ENCODE measurements at places on chromosomes 6 and 20.

DNA sequence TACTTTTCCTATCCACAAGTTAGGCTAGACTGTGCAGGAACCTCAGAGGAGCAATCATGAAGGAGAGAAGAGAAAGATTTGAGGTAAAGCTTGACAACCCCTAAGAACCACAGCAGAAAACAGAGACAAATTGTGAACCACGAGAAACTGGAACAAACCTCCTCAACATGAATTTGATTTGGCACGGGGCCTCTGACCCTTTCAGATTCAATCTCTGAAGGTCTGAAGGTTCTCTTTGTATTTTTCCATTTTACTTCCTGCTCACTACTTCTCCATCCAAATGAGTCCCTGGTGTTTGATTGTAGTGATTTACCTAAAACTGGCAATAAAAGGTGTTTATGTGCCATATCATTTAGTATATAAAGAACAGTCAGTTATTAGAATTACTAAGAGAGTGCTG lies 126.1 kb upstream of the STXBP5 start:
- no peak for DNase-seq
- peaks cover 5% of the 10 kb centered on the region for H3K36me3 ChIP-seq
- no peak overlapping the region for H3K4me3 ChIP-seq
- H3K4me1 ChIP-seq, result peaks cover 7% of the 10 kb centered on the region
- H3K27ac ChIP-seq, result no peak overlapping the region
- no peaks in the 10 kb centered on the region for H3K27me3 ChIP-seq

- no peak overlapping the region for H3K4me3 ChIP-seq
- no peak overlapping the region for H3K27ac ChIP-seq
- DNase-seq, result no peak
- H3K4me1 ChIP-seq, result no peaks in the 10 kb centered on the region
- H3K27me3 ChIP-seq, result no peaks in the 10 kb centered on the region
These were observed 493.5 kb upstream of the FLRT3 start for GRCh38 chr20:14830899-14831298.

DNA sequence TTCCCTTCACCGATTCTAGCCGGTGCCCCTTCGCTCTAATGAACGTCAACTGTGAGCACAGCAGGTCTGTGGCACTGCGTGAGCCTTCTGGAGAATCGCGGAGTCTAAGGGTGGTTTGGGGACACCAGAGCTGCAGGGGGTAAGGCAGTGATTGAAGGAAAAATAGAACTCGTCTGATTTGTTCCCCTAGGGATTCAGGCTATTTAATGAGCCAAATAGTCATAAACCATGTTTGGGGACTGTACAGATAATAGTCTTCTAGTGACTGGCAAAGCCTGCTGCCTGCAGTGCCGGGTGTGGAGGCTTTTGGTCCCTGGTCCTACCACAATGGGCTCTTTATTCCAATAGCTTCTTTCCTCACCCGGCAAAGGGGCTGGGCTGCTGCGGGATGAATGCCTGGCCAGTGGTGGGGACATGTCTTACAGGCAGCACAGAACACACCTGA lies 11.1 kb upstream of the NTSR1 start:
- H3K4me1 ChIP-seq, result peaks cover 2% of the 10 kb centered on the region
- H3K4me3 ChIP-seq, result no peak overlapping the region
- no peaks in the 10 kb centered on the region for H3K36me3 ChIP-seq

DNA sequence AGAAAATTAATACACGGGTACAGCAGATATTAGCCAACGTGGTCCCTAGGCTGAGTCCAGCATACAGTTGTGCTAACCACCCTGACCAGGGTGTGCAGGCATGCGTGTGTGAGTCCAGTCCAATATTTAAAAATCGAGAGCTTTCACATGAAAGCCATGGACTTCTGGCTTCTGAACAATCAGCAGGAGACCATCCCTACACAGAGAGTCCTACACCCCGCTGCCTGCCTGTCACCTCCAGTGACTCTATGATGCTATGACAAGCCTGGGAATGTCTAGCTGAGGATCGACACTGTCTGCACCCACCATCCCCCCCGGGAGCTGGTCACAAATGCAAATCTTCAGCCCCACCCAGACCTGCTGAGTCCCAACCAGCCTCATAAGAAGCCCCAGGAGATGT lies 7.9 kb downstream of the ACSS1 start:
- no peak for DNase-seq
- peaks cover 72% of the 10 kb centered on the region for H3K4me1 ChIP-seq
- H3K27me3 ChIP-seq, result no peaks in the 10 kb centered on the region
- H3K27ac ChIP-seq, result peak overlapping the region; percentile 79
- H3K36me3 ChIP-seq, result peaks cover 2% of the 10 kb centered on the region

GRCh38 chr6:140398076-140398475 lies 1023.6 kb upstream of the CITED2 start:
- H3K4me3 ChIP-seq, result no peak overlapping the region
- no peaks in the 10 kb centered on the region for H3K4me1 ChIP-seq
- H3K27ac ChIP-seq, result no peak overlapping the region

DNA sequence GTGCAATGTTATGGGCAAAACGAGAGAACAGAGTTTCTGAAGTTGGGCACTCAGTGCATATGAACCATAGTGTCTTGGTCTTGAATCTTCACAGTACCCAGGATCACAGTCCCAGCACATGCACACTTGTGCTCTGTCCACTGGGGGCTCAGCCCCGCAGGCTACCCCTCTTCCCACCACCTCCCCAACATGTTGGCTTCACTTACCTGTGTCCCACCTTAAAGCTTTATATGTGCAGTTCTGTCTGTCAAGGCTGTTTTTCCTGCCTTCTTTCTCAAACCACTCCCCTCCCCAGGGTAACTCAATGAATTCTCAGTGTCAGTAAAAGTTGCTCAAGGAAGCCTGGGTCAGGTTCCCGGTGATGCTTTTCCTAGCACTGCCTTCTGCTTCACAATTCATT lies 129.9 kb downstream of the DOK5 start:
- H3K27ac ChIP-seq, result no peak overlapping the region
- H3K4me1 ChIP-seq, result no peaks in the 10 kb centered on the region
- H3K4me3 ChIP-seq, result no peak overlapping the region
- no peak for DNase-seq
- H3K36me3 ChIP-seq, result no peaks in the 10 kb centered on the region

DNA sequence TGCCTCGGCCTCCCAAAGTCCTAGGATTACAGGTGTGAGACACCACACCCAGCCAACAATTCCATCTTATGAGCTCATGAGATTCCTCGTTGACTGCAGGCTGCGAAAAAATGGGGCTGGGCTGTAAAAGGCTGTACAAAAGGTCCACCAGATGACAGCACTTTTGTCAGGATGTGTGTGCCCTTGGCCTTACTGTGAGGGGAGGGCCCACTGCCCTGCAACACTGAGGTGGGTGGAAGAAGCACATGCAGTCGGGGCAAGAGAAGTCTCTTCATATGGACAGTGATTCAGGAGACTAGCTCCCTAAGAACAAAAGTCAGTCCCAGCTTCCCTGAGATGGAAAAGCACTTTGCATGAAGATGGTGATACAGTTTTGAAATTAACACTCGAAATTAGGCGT lies 50.5 kb downstream of the KCTD20 start:
- no peak overlapping the region for H3K4me3 ChIP-seq
- H3K4me1 ChIP-seq, result peaks cover 32% of the 10 kb centered on the region
- no peaks in the 10 kb centered on the region for H3K27me3 ChIP-seq
- H3K27ac ChIP-seq, result peak overlapping the region; percentile 38
- peaks cover 89% of the 10 kb centered on the region for H3K36me3 ChIP-seq
- DNase-seq, result no peak

DNA sequence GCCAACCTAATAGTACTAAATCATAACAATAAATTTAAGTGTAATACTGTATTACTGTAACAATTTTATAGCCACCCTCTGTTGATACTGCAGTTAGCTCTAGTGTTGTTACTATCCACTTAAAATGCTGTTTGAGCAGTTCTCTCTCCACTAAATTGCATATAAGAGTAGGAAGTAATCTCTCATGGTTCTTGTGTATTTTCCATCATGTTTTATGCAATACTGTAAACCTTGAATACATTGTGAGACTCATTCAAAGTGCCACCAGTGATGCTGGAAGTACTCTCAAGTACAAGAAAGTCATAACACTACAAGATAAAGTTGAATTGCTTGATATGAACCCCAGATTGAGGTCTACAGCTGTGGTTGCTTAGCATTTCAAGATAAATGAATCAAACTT lies 65.5 kb downstream of the WASF1 start:
- H3K36me3 ChIP-seq, result no peaks in the 10 kb centered on the region
- no peaks in the 10 kb centered on the region for H3K27me3 ChIP-seq
- no peak overlapping the region for H3K27ac ChIP-seq
- H3K4me1 ChIP-seq, result peaks cover 3% of the 10 kb centered on the region
- no peak for DNase-seq
- no peak overlapping the region for H3K4me3 ChIP-seq

- no peaks in the 10 kb centered on the region for H3K36me3 ChIP-seq
- DNase-seq, result no peak
These were observed 81.7 kb downstream of the ANKRD60 start for GRCh38 chr20:58146746-58147140.

- no peak overlapping the region for H3K27ac ChIP-seq
- DNase-seq, result no peak
- peaks cover 11% of the 10 kb centered on the region for H3K27me3 ChIP-seq
- no peaks in the 10 kb centered on the region for H3K4me1 ChIP-seq
- no peaks in the 10 kb centered on the region for H3K36me3 ChIP-seq
These were observed 12.3 kb upstream of the DEFB121 start for GRCh38 chr20:31418307-31418706.

DNA sequence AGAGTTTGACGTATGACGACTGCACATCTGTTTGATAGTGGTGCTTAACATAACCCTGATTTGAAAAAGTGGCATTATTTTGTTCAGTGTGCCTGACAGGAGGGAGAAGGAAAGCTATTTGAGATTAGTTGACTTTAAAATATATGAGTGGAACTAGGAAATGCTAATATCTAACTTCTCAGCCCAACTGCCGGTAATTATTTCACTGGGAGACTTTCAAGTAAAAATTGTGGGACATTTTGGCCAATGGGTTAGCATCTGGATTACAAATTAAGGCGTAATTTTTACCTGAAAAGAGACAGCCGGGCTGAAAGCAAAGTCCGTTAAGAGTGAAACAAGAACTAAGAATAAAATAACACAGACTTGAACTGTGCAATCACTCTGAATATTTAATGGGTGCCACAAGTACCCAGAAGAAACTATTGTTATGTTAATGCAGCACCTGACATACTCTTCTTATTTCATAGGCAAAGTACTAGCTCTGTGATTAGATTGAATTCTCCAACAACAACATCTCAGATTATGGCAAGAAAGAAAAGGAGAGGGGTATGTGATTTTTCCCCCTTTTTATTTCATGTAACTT lies 2.0 kb downstream of the HEY2 start:
- peaks cover 13% of the 10 kb centered on the region for H3K27me3 ChIP-seq
- H3K36me3 ChIP-seq, result no peaks in the 10 kb centered on the region
- DNase-seq, result no peak
- peaks cover 33% of the 10 kb centered on the region for H3K4me1 ChIP-seq

- no peaks in the 10 kb centered on the region for H3K27me3 ChIP-seq
- no peaks in the 10 kb centered on the region for H3K36me3 ChIP-seq
- no peak overlapping the region for H3K27ac ChIP-seq
These were observed 42.5 kb upstream of the DST start for GRCh38 chr6:56685102-56685733.

GRCh38 chr6:131523988-131524673 lies 48.9 kb upstream of the ARG1 start:
- no peaks in the 10 kb centered on the region for H3K27me3 ChIP-seq
- H3K27ac ChIP-seq, result peak overlapping the region; percentile 57
- H3K4me1 ChIP-seq, result peaks cover 51% of the 10 kb centered on the region
- H3K4me3 ChIP-seq, result peak overlapping the region; percentile 1

GRCh38 chr6:150382171-150382570 lies 13.4 kb downstream of the IYD start:
- no peak overlapping the region for H3K4me3 ChIP-seq
- no peaks in the 10 kb centered on the region for H3K36me3 ChIP-seq
- H3K4me1 ChIP-seq, result no peaks in the 10 kb centered on the region
- peaks cover 18% of the 10 kb centered on the region for H3K27me3 ChIP-seq
- H3K27ac ChIP-seq, result no peak overlapping the region

DNA sequence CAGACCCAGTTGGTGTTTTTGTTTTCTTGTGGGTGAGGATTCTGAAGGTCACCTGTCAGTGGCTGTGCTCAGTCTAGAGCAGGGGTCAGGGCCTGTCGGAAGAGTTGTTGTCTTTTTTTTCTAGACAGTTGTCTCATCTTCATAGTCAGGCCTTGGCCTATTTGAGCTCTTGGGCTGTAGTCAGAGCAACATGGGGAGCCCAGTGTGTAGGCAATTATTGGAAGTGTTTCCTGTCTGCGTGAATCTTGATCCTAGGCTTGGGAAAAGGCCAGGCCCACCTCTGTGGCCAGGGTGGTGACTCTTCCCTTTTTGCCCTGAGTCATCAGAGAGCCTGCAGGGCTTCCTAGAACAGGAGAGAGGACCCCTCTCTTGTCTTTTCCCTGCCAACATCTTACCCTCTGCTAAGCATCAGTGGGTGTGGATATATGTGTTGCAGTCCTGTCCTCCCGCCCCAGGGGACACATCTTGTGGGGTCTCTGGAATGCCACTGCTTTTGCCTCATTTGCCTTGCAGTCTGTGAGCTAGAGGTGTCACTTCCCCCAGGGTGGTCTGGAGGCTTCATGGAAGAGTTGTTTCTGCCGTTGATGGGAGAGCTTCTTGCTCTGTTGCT lies 11.4 kb downstream of the TJAP1 start:
- H3K4me1 ChIP-seq, result peaks cover 41% of the 10 kb centered on the region
- DNase-seq, result no peak
- H3K27ac ChIP-seq, result no peak overlapping the region
- no peaks in the 10 kb centered on the region for H3K27me3 ChIP-seq
- no peak overlapping the region for H3K4me3 ChIP-seq

- no peak for DNase-seq
- no peak overlapping the region for H3K4me3 ChIP-seq
- no peak overlapping the region for H3K27ac ChIP-seq
- H3K4me1 ChIP-seq, result no peaks in the 10 kb centered on the region
These were observed 106.5 kb downstream of the CDC5L start for GRCh38 chr6:44494011-44494501.

- DNase-seq, result no peak
- H3K4me3 ChIP-seq, result no peak overlapping the region
- no peaks in the 10 kb centered on the region for H3K4me1 ChIP-seq
- H3K27me3 ChIP-seq, result no peaks in the 10 kb centered on the region
These were observed 59.7 kb downstream of the TCP11 start for GRCh38 chr6:35081426-35081851.

DNA sequence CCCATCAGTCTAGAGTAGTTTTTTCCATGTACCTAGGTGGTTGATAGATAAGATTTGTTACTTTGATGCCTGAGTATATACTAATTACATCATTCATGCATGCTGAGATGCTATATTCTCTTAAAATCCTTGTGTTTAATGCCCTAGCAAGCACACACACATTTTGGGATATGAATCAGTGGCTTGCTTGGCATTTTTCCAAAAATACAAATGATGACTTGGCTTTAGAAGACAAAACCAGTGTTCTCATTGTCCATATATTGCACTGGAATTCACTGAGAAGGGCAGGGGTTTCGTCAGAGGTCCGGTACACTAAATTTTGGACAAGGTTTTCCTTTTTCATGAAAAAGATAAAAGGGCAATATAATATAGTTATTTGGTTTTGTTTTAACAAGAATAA lies 24.9 kb downstream of the GTPBP2 start:
- no peak for DNase-seq
- no peak overlapping the region for H3K27ac ChIP-seq
- no peaks in the 10 kb centered on the region for H3K27me3 ChIP-seq

GRCh38 chr6:46653439-46654195 lies 842 bp downstream of the SLC25A27 start:
- peak overlapping the region; percentile 83 for H3K4me3 ChIP-seq
- DNase-seq, result no peak
- peaks cover 18% of the 10 kb centered on the region for H3K4me1 ChIP-seq
- H3K27me3 ChIP-seq, result peaks cover 30% of the 10 kb centered on the region
- peak overlapping the region; percentile 44 for H3K27ac ChIP-seq
- H3K36me3 ChIP-seq, result no peaks in the 10 kb centered on the region

Measured in naive thymus-derived CD8-positive, alpha-beta T cell (primary cell).